NCI-H226 (cell line): ENCODE measurements at places on chromosomes 4 and X.

DNA sequence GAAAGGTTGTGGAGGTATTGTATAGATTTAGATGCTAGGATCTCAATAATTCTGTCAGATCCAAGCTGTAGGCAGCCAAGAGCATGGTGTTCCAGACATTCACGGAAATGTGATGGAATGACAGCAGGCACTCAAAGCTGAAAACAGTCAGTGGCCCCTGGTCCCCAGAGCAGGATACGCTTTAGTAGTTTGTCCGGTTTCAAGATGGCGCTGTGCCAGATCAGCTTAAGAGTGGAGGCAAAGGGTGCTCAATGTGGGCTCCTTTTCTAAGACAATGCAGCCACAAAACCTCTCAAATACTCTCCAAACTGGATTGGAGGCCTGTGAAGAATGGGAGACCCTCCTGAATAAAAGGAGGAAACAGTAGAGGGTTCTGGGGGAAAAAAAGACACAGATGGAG lies 291.2 kb upstream of the HS3ST1 start:
- DNase-seq, result no peak

- no peak for DNase-seq
These were observed 16.7 kb upstream of the KLF3 start for GRCh38 chr4:38647101-38647819.

DNA sequence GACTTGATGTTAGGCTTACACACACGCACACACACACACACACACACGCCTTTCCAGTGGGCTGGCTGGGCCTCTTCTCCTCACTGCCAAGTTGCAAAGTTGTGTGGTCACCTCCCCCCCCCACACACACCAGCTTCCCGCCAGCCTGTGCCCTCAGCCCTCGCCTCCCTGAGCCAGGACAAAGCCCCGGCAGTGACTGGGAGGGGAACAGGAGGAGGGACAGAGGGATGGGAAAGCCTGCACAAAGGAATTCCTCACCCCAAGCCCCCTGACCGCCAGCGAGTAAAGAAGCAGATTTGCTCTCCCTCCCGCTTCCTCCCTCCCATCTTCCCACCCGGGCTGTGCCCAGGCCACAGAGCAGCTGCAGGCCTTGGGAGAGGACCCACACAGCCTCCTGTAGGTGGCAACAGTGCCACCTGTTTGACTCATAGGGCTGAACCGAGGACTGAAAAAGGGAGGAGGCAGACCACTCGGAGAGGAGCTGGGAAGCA lies at the start of gene GDPD2:
GDPD2 (plus strand) TSS at position 464 of the 491 bp plus-strand sequence. CDS start 1,671 bp downstream, outside the sequence.
- DNase-seq, result no peak

- no peak for DNase-seq
These were observed 825.8 kb upstream of the LCORL start for GRCh38 chr4:18847249-18847890.

- no peak for DNase-seq
These were observed 1076.3 kb upstream of the TENM3 start for GRCh38 chr4:181166742-181167399.

- peak; percentile 7 for DNase-seq
These were observed 165.3 kb downstream of the GLRA2 start for GRCh38 chrX:14694611-14695010.

DNA sequence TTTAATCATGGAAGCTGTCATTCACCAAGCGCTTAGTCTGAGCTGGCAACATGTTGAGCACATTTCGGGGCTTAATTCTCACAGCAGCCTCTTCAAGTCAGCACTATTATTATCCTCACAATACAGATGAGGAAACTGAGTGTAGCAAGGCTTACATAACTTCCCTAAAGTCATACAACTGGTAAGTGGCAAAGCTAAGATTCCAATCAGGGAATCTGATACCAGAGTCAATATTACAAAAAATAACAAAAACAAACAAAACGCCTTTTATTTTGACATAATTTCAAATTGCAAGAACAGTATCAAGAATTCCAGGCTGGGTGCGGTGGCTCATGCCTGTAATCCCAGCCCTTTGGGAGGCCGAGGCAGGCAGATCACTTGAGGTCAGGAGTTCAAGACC lies 120.4 kb upstream of the DUSP21 start:
- no peak for DNase-seq

DNA sequence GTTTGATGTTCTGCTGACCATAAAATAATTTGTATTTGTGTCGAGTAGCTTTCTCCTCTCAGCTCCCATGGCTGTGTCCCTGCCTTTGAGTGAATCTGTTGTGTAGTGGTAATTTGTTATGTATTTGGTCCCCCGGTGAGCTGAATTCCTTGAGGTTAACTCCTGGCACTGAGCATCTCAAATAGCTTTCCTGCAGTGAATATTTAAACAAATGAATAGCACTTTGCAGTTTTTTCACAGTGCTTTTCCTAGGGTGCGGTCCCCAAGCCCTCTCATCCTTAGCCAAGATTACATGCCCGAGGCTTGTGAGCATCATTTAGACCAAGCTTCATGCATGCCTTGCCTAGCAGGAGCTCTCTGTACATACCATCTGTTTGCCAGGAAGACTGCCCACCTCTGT lies 74.2 kb downstream of the CLDN34 start:
- peak; percentile 9 for DNase-seq

DNA sequence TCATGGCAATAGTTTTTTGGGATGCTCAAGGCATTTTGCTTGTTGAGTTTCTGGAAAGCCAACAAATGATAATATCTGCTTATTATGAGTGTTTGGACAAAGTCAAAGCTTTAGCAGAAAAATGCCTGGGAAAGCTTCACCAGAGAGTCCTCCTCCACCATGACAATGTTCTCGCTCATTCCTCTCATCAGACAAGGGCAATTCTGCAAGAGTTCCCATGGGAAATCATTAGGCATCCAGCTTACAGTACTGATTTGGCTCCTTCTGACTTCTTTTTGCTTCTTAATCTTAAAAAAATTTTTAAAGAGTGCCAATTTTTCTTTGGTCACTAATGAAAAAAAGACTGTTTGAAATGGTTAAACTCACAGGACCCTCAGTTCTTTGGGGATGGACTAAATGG lies 136.3 kb downstream of the UBE2K start:
- DNase-seq, result no peak

DNA sequence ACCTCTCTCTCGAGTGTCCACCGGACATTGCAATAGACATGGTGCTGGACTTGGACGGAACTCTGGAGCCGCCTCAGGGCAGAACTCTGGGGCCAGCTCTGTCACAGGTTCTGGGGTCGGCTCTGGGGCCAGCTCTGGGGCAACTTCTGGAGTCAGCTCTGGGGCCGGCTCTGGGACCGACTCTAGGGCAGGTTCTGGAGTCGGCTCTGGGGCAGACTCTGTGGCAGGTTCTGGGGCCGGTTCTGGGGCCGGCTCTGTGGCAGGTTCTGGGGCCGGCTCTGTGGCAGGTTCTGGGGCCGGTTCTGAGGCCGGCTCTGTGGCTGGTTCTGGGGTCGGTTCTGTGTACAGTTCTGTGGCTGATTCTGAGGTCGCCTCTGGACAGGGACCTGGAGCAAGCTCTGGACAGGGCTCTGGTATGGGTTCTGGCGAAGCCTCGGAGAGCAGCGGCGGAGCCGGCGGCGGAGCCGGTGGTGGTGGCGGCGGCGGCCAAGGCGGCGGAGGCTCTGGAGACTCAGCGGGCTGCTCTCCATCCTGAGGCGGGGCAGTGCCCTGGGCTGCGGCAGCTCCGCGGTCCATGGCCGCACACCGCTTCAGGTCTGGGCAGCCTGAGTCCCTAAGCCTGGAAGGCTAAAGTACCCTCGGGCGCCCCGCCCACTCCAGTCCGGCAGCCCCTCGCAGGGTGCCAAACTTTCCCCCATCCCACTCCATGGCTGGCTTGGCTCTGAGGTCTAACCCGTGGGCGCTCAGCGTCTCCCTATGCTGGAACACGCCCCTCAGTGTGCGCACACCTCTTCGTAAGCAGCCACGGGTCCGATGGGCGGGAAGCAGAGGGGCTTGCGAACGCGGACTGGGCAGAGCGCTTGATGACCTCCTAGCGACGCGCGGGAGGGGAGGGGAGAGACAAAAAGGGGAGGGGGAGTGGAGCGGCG lies at the start of gene DGKK:
DGKK (minus strand) TSS at position 723 of the 929 bp plus-strand sequence; CDS start at position 576, 147 bp downstream.
- DNase-seq, result no peak

GRCh38 chr4:149986917-149987316 lies 91.3 kb upstream of the DCLK2 start:
- DNase-seq, result no peak

GRCh38 chrX:3345281-3346191 lies 916 bp downstream of the MXRA5 start:
- peak; percentile 3 for DNase-seq

- peak; percentile 86 for DNase-seq
These were observed 98.0 kb downstream of the TBL1X start for GRCh38 chrX:9562851-9563250.

DNA sequence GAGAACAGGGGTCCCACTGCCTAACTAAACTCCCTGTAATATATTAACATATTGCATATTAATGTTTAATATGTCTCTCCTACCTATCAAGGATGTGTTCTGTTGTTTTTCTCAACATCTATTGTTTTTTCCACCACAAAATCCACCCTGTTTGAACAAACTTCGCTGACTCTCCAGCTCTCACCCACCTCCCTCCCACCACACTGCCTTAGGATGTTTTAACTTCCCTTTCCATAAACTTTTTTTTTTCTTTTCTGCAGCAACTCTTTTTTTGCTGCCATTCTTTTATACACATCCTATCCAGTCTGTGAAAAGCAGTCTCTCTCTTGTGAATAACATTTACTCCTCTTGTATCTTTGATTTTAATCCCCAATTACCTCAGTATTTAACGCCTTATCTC lies 226.1 kb downstream of the PCDH7 start:
- no peak for DNase-seq

DNA sequence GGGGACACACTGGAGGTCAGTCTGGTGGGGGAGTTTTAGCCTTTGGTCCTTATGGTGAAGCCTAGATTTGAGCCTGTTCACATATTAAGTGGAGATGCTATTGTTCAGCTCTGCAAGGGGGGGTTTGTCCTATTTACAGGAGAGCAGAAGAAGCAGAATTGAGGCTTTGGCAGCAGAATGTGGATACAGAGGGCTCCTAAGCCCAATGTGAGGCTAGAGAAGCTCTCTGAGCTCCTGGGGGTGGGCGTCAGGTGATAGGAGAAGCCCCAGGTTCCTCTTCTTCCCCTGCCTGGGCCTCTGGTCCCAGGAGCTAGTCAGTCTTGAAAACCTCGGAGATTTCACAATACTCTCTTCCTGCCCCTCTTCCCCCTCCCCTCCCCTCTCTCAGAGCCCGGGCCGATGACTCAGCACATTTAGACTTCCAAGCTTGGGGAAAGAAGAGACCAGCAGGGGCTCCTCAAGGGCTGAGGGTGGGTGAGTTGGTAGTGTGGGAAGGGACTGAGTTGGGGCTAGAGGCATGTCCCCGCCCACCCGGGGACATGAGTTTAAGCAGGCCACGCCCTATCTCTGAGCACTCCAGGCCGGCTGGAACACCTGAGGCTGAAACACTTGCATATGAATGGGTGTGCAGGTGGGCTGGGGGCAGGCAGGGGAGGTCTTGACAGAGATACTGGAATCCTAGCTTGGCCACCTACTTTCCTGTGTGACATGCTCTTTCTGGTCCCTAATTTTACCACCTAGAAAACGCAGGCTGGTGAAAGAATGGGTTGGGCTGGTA lies 3.4 kb downstream of the TFE3 start:
- peak; percentile 91 for DNase-seq

DNA sequence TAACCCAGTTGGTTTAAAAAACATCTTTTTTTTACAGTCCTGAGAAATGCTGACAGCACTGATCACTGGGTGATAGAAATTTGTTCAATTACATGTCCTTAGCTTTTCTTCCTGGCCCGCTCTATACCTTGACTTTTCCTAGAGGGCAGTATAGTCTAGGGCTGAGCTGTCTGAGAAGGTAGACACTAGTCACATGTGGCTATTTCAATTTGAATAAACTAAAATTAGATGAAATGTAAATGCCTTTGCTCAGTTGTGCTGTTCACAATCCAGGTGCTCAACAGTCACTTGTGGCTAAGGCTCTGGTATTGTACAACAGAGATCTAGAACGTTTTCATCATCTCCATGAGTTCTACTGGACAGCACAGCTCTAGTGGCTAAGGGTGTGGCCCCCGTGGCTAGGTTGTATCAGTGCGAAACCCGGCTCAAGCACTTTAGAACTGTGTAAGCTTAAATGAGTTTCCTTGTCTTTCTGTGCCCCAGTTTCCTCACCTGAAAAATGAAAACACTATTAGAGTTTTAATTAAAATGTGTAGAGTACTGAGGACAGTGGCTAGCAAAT lies 111.6 kb upstream of the WDR17 start:
- no peak for DNase-seq

DNA sequence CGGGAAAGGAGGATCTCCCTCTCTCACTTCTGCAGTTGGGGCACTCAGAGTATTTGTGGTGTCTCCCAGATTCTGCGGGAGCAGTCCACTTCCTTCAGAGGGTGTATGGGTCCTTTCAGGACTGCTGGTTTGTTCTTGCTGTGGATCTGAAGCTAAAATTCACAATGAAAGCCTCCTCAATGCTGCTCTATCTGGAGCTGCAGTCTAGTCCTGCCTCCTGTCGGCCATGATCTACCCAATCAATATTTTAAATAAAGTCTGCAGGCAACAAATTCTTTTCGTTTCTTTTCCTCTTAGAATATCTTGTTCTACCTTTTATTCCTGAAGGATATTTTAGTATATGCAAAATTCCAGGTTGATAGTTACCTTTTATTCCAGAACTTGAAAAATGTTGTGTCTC lies 226.1 kb upstream of the AR start:
- no peak for DNase-seq

DNA sequence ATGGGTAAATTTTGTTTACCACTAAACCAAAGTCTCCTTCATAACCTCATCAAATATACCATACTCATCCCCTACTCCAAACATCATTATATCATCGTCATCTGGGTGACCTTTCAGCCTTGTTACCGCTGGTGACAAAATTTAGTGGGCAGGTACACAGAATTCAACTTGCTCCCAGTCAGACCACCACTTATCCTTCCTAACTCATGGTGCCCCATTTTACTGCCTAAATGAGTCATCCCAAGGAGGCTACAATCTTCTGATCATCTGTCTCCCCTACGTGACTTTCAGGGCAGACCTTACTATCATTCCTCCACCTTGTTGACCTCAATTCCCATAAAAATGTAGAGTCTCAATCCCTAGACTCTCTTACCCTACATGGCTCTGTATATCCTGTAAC lies 49.6 kb downstream of the DCHS2 start:
- no peak for DNase-seq

- DNase-seq, result no peak
These were observed 6.0 kb downstream of the PLXNB3 start for GRCh38 chrX:153769865-153770600.

GRCh38 chr4:52931243-52931642 lies 69.1 kb downstream of the RASL11B start:
- DNase-seq, result no peak

DNA sequence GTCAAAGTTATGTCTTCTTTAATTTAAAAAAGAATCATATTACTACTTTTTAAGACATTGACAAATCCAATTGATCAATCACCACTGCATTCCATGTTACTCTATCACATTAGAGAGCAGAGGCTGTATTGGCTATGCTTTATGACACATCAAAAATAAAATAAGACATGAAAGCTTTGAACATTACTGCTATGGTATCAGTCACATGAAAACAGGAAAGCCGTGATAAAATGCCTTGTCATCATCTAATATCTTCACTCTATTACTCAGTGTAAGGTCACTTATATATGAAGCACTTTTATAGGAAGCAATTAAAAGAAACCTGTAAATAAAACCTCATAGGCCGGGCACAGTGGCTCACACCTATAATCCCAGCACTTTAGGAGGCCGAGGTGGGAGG lies 27.7 kb upstream of the CEP135 start:
- DNase-seq, result no peak
